ENCODE measurements at places on chromosomes 4 and X. TPM values are rescaled to one million over a fixed set of nuclear protein-coding genes. Genes with fewer than 3 reads are reported as not detected.

The NSUN7 gene
- not detected for polyA plus RNA-seq

The VBP1 gene
- polyA plus RNA-seq: 30.8 TPM

The SHROOM2 gene
- polyA plus RNA-seq: 14.6 TPM

The AREG gene
- 0.30 TPM for polyA plus RNA-seq

The CACNA1F gene
- polyA plus RNA-seq: not detected

The ANKRD37 gene
- polyA plus RNA-seq: 8.4 TPM

The NDP gene
- 0.39 TPM for polyA plus RNA-seq

The PSMD10 gene
- 56.3 TPM for polyA plus RNA-seq

The CLCN5 gene
- polyA plus RNA-seq: 1.3 TPM

- peak; percentile 68 for DNase-seq
Measured at GRCh38 chrX:67604979-67605703, 61.3 kb downstream of the AR start.

- DNase-seq: no peak
Measured at GRCh38 chr4:182451441-182451840, 208.2 kb downstream of the TENM3 start.

GRCh38 chr4:174215961-174216680 is 67.3 kb downstream of the FBXO8 start:
- DNase-seq: no peak

GRCh38 chrX:46959101-46959500 is 46.9 kb downstream of the JADE3 start:
- no peak for DNase-seq

DNA sequence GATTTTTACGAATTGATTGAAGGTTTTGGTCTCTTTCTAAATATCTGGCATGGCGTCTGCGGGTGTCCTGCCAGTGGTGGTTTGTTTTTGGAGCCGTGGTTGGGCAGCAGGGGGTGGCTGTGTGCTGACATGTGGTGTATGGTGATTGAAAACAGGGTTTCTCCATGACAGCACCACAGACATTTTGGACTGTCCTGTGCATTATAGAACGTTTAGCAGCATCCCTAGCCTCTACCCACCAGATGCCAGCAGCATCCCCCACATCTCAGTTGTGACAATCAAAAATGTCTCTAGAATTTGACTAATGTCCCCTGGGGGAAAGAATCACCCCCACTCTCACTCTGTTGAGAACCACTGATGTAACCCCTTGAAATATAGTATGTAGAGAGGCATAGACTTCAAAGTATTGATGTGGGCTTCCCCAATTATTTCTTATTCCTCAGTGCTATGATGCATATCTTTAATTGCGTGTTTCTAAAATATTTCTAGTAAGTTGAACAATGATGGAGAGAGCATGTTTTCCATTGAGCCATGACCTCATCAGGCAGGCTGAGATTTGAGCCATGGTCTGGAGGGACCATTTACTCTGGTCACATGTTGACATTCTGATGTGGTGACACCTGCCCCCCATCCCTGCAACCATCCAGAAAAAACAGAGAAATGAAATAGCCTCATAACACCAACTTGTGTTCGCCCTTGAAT is 77.4 kb upstream of the MID1 start:
- DNase-seq: no peak

DNA sequence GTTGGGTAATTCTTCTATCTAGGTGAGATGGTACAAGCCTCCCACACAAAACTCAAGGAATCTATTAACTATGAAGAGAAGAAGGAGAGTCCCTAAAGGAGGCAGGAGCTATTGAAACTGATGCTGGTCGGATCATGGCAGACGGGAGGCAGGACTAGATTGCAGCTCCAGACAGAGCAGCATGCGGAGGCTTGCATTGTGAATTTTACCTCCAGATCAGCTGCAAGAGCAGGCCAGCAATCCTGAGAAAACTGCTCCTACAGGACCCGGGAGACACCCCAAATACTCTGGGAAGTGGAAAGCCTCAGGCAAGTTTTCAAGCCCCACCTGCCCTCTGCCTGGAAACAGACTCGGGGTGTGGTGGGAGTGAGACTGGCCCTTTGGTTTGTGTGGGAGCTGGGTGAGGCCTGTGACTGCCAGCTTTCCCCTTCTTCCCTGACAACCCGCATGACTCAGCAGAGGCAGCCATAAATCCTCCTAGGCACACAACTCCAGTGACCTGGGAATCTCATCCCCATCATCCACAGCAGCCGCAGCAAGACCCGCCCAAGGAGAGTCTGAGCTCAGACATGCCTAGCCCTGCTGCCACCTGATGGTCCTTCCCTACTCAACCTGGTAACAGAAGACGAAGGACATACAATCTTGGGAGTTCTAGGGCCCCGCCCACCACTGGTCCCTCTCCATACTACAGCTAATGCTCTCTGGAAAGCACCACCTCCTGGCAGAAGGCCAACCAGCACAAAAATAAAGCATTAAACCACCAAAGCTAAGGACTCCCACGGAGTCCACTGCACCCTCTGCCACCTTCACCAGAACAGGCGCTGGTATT is 30.9 kb downstream of the GATB start:
- DNase-seq: no peak

DNA sequence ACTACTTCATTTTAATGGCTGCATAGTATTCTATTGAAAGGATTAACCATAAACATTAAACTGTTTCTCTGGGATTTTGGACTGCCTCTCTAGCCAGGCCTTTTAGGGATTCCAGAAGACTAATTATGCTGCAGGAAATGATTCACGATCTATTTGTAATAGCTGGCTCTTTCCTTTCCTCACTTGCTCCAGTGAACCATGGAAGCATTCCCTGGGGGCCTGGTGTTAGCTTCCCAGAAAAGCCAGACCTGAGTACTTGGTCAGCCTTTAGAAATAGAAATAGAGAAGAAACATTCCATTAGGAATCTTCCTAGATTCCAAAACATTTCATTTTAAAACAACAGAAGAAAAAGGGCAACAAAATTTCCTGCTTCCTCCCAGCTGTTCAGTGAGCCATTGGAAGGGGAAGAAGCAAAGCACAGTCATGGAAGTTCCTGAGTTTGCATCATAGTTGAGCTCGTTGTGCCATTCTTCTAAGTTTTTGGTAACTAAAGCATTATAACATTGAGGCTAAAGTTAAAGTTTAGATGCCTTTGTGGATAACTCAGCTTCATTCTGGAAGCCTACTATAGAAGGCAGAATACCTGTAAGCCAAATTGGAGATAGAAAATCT is 83.5 kb downstream of the NPNT start:
- DNase-seq: no peak

- DNase-seq: no peak
Measured at GRCh38 chrX:134171661-134172587, 65.1 kb upstream of the CCDC160 start.

- no peak for DNase-seq
Measured at GRCh38 chrX:42869659-42870476, 91.9 kb upstream of the PPP1R2C start.

- no peak for DNase-seq
Measured at GRCh38 chrX:16039363-16039762, 84.0 kb upstream of the GRPR start.

- peak; percentile 41 for DNase-seq
Measured at GRCh38 chr4:78610546-78611214, 59.1 kb downstream of the ANXA3 start.

DNA sequence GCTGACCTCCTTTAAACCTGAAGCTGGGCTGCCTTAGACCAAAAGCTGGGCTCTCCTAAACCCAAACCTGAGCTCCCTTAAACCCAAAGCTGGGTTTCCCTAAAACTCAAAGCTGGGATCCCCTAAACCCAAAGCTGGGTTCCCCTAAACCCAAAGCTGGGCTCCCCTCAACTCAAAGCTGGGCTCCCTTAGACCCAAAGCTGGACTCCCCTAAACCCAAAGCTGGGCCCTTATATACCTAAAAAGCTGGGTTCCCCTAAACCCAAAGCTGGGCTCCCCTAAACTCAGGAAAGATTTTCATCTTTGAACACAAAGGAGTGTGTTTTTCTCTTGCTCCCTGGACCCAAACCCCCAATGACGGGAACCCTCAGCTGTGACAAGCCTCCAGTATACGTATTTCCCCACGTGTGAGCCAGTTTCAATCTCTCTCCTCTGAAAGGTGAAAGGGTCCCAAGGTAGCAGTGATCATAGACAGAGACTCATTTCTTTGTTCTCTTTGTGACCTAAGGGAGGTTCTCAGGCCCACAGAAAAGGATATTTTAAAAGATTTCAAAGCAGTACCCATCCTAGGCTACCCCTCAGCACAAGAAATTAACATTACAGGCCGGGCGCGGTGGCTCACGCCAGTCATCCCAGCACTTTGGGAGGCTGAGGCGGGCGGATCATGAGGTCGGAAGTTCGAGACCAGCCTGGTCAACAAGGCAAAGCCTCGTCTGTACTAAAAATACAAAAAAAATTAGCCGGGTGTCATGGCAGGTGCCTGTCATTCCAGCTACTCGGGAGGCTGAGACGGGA is 31.3 kb upstream of the ASMTL start:
- no peak for DNase-seq

DNA sequence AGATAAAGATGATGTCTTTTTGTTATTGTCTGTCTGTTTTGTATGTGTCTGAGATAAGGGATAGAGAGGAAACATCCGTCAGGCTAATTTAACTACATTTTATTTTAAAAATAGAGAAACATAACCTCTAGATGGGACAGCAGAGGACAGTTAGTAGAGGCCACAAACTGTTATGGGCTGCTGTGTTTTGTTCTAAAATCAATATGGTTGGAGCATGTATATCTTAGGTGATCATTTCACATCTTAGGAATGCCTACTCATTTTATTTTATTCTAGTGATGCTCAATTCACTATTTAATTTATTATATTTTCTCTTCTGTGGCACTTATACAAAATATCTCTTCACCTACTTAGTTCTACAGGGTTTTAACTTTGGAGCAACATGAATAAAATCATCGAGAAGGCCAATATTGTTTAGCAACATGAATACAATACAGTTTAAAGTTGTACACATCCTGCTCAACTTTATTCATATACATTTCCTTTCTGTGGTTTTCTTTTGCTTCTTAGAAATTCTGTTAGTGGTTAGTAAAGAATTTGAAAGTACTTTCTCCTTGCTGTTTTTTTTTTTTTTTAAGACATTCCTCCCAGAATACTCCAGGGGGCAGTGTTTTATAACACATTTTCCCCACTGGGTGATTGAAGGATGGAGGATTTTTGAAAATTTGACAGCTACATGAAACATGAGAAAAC is 392.9 kb downstream of the UNC5C start:
- DNase-seq: peak; percentile 41

DNA sequence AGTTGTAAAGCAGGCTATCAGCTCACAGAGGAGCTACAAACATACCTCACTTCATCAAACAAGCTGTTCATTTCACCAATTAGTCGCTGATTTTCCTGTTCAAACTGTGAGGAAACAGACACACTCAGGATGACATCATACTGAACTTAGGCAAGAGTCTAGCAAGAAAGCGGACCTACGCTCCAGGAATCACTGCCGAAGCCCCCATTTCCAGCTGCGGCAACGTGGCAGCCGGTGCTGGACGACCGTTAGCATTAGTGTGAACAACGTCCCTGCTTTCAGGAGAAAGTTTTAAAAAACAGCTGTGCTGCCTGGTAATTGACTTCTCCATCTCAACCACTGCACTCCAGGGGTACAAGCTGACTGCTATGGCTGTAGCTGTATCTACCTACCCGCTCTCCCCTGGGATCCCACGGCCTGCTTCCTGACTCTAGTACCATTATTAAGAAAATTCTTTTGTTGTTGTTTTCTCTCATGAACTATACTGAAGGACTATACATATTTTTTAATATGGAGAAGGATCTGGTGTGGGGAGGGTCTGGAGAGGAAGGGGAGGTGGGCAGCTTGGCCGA is 38.3 kb downstream of the NSG1 start:
- peak; percentile 11 for DNase-seq

- DNase-seq: no peak
Measured at GRCh38 chr4:135267148-135267865, 1065.7 kb upstream of the PABPC4L start.

DNA sequence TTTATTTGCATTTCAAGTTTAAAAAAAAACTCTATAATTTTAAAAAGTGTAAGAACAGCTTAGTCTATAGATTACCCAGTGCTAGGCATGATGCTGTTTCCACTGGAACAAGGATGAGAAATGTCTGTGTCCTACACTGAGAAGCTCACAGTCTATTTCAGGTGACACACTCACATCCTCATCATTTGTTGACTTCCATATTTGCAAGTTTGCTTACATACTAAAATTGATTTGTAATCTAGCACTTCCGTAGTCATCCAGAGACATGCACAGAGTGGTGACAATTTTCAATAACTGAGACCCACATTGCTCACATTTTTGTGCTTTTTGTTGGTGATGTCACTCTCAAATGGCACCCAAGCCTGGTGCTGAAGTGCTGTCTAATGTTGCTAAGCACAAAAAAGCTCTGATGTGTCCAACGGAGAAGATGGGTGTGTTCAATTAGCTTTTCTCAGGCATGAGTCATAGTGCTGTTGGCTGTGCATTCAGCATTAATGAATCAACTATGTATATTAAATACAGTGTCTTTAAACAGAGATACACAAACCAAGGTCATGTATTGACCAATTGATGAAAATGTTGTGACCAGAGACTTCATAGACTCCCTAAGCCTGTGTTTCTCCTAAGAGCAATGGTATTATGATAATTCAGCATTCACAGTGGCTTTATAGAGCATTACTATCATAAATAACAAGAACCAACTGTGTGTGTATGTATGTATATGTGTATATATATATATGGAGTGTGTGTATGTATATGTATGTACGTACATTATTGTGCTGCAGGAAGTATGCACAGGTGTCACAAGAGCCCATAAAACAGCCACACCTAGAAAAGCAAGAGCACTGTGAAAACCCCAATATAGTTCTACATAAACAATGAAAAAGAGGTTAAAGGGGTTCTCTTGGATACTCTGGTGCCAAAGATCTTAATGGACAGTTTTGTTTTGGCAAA is 31.2 kb upstream of the VCX3B start:
- DNase-seq: no peak

- no peak for DNase-seq
Measured at GRCh38 chr4:131084997-131085396, 1989.0 kb downstream of the C4orf33 start.

DNA sequence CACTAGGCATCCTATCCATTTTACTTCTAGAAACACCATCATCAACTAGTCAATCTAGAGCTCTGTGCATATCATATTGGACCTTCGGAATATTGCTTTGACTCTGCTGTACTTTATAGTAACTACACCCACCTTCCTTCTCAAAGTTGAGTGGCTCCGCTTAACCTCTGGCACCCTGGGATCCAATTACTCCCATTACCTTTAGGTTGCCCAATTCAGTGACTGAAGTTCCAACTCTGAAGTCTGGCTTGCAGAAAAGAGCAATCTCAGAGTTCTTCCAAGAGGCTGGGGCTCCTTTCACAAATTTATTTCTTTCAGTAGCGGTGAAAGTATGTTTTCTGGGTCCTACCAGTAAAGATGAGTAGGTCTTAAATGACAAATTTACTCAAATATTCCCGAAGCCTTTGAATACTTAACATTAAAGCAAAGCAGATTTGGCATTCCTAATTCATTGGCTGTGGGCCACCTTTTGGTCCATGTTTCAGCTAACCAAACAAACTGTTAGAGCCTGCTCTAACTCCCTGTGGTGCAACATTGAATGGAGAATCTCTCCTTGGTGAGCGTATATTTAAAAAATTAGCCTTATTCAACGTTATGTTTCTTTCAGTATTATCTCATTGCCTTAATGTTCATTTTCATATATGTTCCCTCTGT is 1215.8 kb downstream of the RAPGEF2 start:
- DNase-seq: no peak

GRCh38 chr4:15557786-15558550 is 88.3 kb downstream of the CC2D2A start:
- no peak for DNase-seq

- no peak for DNase-seq
Measured at GRCh38 chr4:99617374-99617773, 40.3 kb downstream of the C4orf54 start.

- DNase-seq: no peak
Measured at GRCh38 chrX:138763761-138764160, 52.2 kb upstream of the FGF13 start.

Data from IMR-90 (cell line).